Type B pancreatic cell (in vitro differentiated cells): ENCODE measurements at places on chromosomes 11 and 22.

DNA sequence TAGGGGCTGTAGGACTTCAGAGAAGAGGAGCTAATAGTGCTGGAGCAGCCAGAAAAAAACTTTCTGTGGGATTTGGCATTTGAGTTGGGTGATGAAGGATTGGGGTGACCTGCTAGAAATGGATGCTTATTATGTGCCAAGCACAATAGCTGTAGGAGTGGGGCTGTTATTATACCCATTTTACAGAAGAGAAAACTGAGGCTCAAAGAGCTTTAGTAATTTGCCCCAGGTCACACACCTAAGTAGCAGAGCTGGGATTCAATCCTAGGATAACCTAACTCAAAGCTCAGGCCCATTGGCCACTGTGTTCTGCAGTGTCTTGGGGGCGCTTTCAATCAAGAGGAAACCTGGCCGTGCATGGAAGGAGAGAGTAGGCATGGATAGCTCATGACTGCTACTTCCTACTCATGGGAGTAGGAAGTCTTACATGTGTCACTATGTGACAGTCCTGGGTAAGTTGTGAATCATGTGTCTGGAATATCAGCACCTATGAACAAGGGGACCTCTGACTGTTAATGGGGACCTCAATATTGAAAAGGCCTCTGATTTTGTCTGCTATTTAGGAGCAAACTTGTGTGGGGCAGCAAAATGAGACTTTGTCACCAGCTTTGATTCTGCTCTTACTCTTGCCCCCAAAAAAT, 6.1 kb upstream of the ELF5 start:
- H3K4me3 ChIP-seq: no peak overlapping the region
- no peaks in the 10 kb centered on the region for H3K36me3 ChIP-seq
- H3K27me3 ChIP-seq: no peaks in the 10 kb centered on the region

DNA sequence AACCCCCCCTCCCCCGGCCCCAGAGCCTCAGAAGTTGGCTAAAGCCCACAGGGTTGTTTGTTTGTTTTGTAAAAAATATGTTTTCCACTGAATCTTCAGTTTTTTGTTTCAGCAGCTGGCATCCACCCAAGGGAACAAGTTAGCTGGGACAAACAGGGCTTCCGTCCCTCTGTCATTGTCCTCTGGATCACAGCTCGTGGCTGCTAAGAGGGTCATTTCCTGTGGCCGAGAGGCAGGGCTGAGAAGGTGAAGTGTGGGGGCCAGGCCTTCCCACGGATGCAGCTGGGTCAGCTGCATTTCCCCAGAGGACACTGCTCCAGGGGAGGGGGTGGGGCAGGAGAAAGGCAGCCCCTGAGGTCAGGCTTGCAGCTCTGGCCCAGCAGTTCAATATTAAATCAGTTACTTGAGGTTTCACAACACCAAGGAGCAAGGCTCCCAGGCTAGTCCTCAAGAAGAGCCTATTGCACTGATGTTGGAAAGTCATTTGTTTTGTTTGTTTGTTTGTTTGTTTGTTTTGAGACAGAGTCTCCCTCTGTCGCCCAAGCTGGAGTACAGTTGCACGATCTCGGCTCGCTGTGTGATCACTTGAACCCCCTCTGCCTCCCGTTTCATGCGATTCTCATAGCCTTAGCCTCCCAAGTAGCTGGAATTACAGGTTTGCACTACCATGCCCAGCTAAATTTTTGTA, 34.4 kb upstream of the SMTN start:
- DNase-seq: no peak
- H3K4me3 ChIP-seq: no peak overlapping the region
- H3K4me1 ChIP-seq: peaks cover 6% of the 10 kb centered on the region
- no peaks in the 10 kb centered on the region for H3K27me3 ChIP-seq
- no peak overlapping the region for H3K27ac ChIP-seq

DNA sequence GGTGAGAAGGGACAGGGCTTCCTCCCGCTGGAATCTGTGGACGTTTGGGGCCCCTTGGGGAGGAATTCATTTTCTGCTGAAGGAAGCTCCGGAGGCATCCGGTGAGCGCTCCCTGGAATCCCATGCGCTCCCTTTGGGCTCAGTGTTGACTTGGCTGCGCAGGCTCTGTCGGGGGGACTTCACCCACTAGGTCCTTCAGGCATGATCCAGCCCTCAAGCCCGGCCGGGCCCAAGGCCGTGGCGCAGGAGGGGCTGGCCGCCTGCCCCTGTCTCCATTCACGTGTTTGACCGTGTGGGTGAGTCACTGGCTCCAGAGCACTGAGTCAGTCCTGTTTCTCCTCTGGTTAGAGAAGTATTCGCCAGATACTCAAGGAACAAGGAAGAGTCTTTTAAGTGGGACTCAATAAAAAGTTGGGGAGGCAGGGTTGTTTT, 1.4 kb downstream of the CTTN start:
- H3K27ac ChIP-seq: peak overlapping the region; percentile 93
- no peak for DNase-seq
- H3K4me3 ChIP-seq: peak overlapping the region; percentile 88
- H3K4me1 ChIP-seq: peaks cover 21% of the 10 kb centered on the region

GRCh38 chr11:73931039-73931645, 19.7 kb upstream of the DNAJB13 start:
- H3K27ac ChIP-seq: no peak overlapping the region
- no peaks in the 10 kb centered on the region for H3K4me1 ChIP-seq
- DNase-seq: no peak
- no peak overlapping the region for H3K4me3 ChIP-seq

DNA sequence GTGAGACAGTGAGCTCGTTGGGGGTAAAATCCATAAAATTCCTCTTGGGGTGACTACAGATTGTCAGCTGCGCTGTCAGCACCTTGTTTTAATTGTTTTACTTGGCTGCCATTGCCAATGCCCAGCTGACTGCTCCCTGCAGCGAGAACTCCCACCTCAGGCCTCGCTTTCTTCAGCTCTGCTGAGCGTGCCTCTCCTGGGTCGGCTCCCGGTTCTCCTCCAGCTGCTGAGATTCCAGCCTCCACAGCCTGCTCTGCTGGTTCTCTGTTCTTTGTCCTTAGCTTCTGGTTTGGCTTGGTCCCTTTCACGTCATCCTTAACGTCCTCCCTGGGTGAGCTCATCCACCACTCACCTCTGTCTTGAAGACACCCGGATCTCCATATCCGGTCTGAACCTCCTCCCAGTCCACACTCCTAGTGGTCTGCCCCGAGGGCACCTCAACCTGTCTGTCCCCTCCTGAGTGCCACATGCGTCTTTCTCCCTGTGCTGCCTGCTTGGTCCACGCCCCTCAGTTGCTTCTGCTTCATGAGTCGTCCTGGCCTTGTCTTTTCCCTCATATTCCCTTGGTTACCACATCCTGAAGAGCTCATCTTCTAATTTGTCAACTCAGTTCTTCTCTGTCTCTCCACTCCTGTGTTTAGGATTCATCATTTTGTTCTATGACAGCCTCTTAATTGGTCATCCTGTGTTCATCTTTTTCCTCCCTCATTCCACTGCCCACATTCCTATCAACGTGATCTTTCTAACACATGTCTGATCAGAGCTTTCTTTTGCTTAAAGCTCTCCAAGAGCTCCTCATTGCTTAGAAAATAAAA, 35.6 kb downstream of the BMAL1 start:
- no peak overlapping the region for H3K4me3 ChIP-seq
- H3K36me3 ChIP-seq: no peaks in the 10 kb centered on the region
- no peaks in the 10 kb centered on the region for H3K4me1 ChIP-seq
- DNase-seq: no peak
- no peaks in the 10 kb centered on the region for H3K27me3 ChIP-seq
- H3K27ac ChIP-seq: no peak overlapping the region

GRCh38 chr11:113947994-113948393, 26.9 kb upstream of the HTR3A start:
- peaks cover 30% of the 10 kb centered on the region for H3K27me3 ChIP-seq
- no peak overlapping the region for H3K4me3 ChIP-seq
- DNase-seq: no peak
- no peaks in the 10 kb centered on the region for H3K4me1 ChIP-seq

DNA sequence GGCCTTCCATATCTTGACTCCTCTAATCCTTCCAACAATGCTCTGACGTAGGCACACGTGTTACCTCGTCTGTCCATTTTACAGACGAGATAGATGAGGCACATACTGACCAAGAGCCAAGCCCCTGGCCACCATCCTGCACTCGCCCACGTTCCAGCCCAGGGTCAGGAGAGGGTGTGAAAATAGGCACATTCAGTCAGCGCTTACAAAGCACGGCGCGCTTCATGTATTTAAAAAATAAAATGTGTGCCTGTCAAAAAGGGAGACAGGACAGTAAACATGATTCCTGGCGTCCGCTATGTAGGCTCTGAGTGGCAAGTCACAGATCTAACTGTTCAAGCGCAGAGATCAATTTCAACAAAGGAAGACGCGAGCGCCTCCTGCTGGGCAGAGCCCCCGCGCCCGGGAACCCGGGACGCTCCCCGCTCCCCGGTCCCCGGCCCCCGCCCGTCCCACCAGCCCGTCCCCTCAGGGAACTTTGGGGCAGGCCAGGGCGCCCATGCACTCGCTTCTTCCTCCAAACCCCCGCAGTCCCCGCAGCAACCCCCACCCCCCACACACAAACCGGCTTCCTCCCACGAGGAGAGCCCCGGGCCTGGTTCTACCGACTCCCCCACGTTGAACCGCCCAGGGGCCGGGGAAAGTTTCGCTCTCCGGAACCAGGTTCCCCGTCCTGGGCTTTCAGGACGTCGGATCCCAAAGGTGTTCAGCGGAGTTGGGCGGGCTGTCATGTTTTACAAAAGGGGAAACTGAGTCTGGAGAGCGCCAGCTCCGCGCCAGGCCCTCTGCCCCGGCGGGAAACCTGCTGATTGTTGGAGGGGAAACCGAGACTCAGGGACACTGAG, 10.4 kb upstream of the C1QTNF6 start:
- H3K36me3 ChIP-seq: peaks cover 4% of the 10 kb centered on the region
- peak overlapping the region; percentile 87 for H3K4me3 ChIP-seq
- peak overlapping the region; percentile 95 for H3K27ac ChIP-seq
- peaks cover 13% of the 10 kb centered on the region for H3K4me1 ChIP-seq

DNA sequence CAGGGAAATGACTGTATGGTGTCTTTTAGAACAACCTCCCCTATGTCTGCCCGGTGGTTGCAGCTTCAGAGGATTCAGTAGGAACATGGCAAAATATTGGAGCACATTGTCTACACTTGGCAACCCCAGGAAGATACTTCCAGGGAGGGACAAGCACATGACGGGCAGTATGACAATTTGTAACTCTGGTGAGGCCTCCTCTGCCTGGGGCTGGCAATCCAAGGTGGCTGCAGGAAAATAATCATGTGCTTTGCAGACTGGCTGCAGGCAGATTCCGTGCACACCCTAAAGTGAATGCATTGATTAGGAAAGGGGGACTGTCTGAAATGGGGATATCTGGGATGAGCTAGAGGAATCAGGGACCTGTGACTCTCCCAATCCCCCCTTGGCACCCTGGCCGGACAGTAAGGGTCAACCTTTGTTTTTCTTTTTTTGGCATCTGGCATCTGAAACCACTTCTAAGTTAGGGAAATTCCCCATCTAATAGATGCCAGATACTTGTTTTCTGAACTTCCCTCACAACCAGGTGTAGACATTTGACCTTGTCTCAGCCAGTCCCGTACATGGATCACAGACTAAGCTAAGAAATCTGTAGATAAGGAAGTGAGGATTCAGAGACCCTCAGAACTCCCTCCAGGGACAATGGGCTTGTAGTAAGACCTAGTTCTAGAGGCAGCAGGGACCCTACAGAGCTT, 10.5 kb upstream of the PHOX2A start:
- no peak overlapping the region for H3K27ac ChIP-seq
- H3K27me3 ChIP-seq: peaks cover 38% of the 10 kb centered on the region
- H3K36me3 ChIP-seq: no peaks in the 10 kb centered on the region
- no peak for DNase-seq

- H3K4me1 ChIP-seq: no peaks in the 10 kb centered on the region
- DNase-seq: peak; percentile 71
- no peaks in the 10 kb centered on the region for H3K36me3 ChIP-seq
Measured at GRCh38 chr11:1559111-1559951, 12.7 kb downstream of the DUSP8 start.

GRCh38 chr11:131666617-131667016, 296.2 kb downstream of the NTM start:
- H3K27me3 ChIP-seq: peaks cover 34% of the 10 kb centered on the region
- H3K36me3 ChIP-seq: no peaks in the 10 kb centered on the region
- H3K4me3 ChIP-seq: no peak overlapping the region
- peaks cover 29% of the 10 kb centered on the region for H3K4me1 ChIP-seq
- no peak for DNase-seq

- peaks cover 31% of the 10 kb centered on the region for H3K4me1 ChIP-seq
- no peaks in the 10 kb centered on the region for H3K36me3 ChIP-seq
- H3K27ac ChIP-seq: no peak overlapping the region
- H3K4me3 ChIP-seq: no peak overlapping the region
Measured at GRCh38 chr11:123425367-123425766, 4.7 kb upstream of the GRAMD1B start.

GRCh38 chr11:78453140-78453935, 35.7 kb upstream of the GAB2 start:
- no peak overlapping the region for H3K27ac ChIP-seq
- no peaks in the 10 kb centered on the region for H3K27me3 ChIP-seq
- no peak overlapping the region for H3K4me3 ChIP-seq
- H3K36me3 ChIP-seq: peaks cover 20% of the 10 kb centered on the region
